AG09309 (cell line): ENCODE measurements at places on chromosomes 6 and 20.

GRCh38 chr6:168091381-168092264 is 12.6 kb upstream of the FRMD1 start:
- DNase-seq = no peak

DNA sequence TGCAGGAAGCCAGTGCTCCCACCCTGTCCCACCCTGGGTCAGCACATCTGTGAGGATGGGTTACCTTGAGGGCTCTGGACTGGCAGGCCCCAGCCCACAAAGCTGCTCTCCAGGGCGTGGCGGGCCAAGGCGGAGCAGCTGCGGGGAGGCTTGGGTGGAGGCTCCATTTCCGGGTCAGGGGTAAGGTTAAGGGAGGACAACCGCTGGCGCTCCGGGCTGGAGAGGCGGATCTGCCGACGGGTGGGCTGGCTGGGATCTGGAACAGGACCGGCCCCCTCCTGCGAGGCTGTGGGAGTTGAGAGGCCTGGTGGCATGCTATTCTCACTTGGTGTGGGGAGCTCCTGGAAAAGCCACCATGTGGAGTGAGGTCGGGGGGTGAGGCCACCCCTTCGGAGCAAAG is 5.5 kb downstream of the SMPD2 start:
- DNase-seq = no peak

DNA sequence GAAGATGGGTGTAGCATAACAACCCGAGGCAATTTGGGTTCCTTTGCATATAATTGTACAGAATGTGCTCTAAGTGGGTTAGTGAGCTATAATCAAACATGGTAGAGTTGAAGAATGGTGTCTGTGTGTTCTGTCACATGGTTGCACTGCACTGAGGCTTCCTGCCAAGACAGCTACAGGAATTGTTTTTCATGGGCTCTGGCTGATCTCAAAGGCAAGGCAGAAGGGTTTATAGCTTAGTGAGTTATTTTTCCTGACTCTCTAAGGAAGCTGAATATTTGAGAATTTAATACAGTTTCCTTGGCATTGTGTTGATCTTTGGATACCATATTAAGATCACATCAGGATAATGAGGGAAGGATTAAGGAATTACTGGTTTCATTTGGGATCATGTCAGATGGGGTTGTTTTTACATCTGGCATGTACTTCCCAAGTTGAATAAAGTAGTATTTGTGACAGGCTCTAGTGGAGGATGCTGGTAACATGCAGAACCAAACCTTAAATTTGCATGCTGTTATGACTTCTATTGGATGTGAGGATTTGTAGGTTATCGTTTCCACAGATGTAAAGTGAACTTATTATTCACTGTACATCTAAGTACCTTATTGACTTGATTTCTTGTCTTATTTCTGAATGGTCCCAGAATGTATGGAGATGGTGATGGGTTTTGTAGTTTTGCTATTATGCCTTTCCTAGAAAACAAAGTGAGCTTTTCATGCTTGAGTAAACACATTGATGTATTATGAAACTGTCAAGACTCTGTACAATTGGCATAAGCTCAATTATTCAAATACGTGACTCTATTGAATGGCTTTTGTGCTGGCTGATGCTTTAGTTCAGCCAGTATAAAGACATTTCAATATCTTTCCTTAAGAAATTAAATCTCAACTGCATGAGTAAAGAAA is 43.3 kb downstream of the LRRC1 start:
- DNase-seq = no peak

- no peak for DNase-seq
These were observed 421.1 kb downstream of the BCKDHB start for GRCh38 chr6:80527552-80528052.

DNA sequence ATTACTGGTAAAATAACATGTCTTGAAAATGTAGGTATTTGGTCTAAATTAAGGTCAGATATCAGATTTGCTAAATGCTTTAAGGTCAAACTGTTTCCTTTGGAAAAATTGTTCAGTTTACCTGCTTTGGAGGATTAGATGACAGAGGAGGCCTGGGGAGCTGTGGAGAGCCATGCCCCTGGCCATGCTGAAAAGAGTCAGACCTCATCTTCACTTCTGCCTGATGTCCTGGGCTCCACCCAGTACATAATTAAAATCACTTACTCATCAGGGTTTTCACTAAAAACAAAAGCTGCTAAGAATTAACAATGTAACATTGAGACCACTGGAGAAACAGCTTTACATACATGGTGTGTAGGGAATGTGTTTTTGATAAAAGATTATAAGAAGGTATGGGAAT is 60.8 kb upstream of the UNC93A start:
- no peak for DNase-seq

DNA sequence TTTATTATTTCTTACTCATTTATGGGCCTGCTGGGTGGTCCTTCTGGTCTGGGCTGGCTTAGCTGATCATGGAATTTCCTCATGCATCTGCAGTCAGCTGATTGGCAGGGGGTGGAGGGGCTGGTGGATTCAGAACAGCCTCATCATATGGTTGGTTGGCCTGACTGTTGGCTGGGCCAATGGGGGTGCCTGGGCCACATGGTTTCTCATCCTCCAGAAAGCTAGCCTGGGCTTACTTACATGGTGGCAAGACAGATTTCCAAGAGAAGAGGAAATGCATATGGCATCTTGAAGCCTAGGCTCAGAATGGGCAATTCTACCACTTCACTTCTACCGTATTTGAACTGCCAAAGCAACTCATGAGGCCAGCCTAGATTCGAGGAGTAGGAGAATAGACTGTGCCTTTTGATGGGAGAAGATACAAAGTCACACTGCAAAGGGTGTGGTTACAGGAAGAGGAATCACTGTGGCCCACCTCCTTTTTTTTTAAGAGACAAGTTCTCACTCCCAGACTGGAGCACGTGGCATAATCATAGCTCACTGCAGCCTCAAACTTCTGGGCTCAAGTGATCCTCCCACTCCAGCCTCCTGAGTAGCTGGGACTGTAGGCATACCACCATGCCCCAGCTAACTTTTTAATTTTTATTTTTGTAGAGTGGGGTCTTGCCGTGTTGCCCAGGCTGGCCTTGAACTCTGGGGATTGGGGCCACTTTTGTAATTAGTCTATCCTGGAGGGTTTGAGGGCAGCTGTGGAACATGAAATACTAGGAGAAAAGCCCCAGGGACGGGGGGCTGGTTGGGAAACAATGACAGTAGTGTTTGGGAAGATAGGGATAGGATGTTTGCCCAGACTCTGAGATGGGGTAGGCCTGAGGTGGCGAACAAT is 47.6 kb upstream of the RNF24 start:
- no peak for DNase-seq
